ENCODE measurements at places on chromosomes 4 and X. TPM values are rescaled to one million over a fixed set of nuclear protein-coding genes. Genes with fewer than 3 reads are reported as not detected.

Gene KDR
- total RNA-seq: 0.30 TPM

GRCh38 chr4:10011885-10012284, 9.4 kb downstream of the SLC2A9 start:
- DNase-seq: no peak

- peak; percentile 43 for DNase-seq
Observed at GRCh38 chr4:156190615-156191014, 236.9 kb upstream of the CTSO start.

Gene MAGEA4
- total RNA-seq: not detected

Gene CSAG1
- total RNA-seq: not detected
